ENCODE measurements at places on chromosomes 3 and 15.
A peak's percentile ranks its signal among the peaks of the same experiment; 100 is the strongest.

DNA sequence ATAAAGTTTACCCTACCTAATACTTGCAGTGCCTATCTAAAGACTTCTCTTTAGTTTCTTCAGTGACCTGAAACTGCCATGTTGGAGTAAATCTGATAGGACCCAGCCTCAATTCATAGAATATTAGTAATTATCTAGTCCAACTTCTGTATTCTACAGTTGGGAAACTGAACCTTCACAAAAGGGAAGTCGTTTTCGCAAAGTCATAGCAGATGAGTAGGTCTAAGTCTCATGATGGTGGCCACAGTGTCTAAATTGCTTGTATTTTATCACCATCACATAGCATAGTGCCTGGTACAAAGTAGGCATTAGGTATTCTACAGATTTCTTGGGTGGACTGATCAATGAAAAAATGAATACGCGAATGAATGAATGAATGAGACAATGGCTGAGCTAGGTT, 8.4 kb downstream of the GMNC start:
- DNase-seq: no peak

DNA sequence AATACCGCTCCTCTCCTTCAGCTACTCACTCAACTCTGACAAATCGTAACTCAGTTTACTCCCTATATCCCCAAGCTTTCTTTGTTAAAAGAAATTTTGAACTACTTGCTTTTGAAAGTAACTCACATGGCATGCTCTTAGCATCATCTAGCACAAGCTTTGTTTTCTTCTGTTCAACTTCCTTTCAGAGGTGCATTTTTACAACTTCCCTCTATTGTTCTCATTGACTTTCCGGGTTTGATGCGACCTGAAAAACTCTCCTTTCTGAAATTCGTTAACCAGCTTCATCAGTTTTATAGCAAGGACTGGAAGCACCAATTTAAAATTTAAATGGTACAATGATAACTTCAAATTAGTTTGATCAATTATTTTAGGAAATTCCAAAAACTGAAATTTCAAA, 629.5 kb upstream of the TGFBR2 start:
- DNase-seq: no peak

- DNase-seq: no peak
Measured at GRCh38 chr3:13501056-13501455, 20.9 kb downstream of the HDAC11 start.

GRCh38 chr3:52670621-52671521, 14.8 kb downstream of the PBRM1 start:
- DNase-seq: peak; percentile 100

DNA sequence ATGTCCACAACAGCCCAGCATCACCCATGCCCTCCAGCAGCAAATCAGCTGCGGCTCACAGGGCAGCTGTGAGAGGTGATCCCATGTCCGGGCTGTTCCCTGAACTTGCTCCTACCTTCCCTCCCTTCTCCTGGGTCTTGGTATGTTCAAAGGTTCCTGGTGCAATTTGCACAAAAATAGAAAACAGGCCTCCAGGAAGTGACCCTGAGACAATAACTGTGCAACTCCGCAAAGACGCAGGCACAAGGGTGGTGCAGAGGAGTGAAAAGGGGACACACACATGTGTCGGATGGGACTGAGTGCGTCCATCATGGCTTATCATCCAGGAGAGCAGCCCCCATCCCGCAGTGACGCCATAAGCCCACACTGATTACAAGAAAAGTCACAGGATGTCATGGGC, 16.3 kb downstream of the PLXND1 start:
- DNase-seq: no peak

- DNase-seq: no peak
Measured at GRCh38 chr3:123832692-123833397, 51.3 kb downstream of the MYLK start.

DNA sequence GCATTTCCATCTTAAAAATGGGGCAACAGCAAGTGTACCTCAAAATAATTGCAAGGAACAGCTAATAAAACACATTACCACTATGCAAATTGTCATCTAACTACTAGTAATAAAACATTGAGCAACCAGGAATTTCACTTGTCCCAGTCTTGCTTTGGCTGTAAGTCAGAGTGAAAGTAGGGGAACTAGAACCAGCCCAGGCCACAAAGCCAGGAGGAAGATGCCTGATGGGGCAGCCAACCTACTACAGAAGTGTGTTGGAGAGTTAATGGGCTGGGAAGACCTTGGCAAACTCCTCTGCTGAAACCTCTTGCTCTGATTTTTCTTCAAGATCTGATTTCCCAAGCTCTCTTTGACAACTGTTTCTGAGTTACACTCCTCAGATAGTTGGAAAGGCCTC, 40.2 kb upstream of the LPP start:
- DNase-seq: no peak

- DNase-seq: peak; percentile 11
Measured at GRCh38 chr3:22887664-22888291, 315.3 kb upstream of the UBE2E2 start.

- no peak for DNase-seq
Measured at GRCh38 chr3:153952091-153952490, 169.1 kb upstream of the ARHGEF26 start.

DNA sequence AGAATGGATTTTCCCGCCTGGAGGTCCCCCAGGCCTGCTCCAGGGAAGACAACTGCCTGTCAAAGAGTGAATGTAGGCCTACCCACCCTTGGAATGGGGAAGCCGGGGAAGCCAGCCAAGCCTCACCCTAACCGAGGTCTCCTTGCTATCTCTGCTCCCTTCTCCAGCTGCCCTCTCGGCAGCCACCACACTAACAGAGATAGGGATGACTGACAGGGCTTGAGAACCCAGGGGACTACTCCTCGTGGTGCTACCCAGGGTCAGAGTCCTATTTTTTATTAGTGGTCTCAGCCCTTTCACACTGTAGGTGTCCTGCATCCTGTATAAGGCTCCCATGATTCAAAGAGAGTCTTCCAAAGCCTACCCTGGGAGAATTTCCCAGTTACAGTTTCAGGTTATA, 160.6 kb upstream of the CHRM5 start:
- no peak for DNase-seq

DNA sequence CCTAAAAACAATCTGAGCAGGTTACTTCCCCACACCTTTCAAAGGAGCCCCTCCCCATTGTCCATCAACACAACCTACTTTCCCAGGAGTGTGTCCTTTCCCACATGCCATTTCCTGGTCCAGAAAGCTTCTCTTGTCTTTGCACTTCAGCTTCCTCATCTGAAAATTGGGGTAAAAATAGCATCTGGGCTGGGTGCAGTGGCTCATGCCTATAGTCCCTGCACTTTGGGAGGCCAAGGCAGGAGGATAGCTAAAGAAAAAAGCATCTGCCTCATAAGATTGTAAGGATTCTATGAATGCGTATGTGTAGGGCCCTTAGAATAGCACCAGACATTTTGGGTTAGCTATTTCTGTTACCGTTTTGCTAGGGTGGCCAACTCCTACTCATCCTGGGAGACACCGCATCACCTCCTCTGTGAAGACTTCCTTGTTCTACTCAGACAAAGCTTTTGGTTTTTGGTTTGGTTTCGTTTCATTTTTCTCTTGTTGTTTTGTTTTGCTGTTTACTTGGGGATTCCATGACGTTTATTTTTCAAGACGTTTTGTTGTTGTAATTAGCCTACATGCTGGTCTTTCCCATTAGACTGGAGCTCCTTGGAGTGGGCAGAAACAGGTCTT, 224.4 kb upstream of the TLE3 start:
- no peak for DNase-seq

- DNase-seq: peak; percentile 50
Measured at GRCh38 chr3:33687406-33688010, 30.5 kb downstream of the CLASP2 start.

- DNase-seq: peak; percentile 46
Measured at GRCh38 chr3:17412950-17413530, 329.4 kb downstream of the TBC1D5 start.

DNA sequence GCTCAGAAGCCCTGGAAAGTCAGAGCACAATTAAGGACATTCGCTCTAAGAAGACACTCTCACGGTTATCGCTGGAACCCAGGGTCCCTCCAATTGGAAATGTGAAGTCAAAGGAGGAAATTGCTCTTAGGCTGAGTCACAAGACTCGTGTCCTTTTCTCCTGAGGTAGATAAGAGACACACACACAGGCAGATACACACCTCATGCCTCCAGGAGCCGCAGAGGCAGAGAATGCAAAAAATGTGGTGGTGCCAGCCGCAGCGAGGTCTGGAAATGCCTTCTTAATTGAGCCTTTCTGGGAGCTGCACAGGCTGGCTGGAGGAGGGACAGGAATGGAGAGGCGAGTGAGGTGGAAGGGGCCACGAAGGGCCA, 189.3 kb downstream of the OPA1 start:
- DNase-seq: no peak

GRCh38 chr3:12541625-12542024, 3.7 kb downstream of the MKRN2OS start:
- DNase-seq: no peak

- peak; percentile 71 for DNase-seq
Measured at GRCh38 chr15:60760646-60761504, 281.9 kb upstream of the ICE2 start.

DNA sequence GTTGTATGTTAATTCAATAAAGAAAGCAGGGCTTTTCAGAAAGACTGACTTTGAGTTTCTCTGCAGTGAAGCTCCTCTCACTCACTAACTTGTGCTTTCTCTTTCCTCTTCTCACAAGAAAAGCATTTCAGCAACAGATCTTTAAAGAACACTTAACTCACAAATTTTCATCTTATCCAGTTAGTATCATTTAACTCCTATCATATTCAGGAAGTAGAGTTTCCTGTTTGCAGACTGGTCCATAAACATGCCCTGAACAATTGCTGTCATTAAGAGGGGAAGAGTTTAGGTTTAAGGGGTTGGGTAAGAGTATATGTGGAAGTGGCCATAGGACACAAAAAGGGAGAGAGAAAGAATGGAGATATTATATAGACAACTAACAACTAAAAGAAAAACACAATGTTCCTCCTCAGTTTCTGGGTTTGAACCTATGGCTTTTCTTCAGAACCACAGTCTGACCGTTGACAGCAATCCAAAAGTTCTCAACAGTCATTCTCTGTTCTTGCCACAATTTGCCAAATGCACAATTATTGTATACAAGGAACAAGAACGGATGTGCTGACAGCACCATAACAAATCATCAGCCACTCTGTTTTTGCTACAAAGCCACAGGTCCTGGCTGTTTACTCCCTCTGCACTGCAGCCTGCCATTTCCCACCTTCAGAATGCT, 63.9 kb downstream of the CHAC1 start:
- DNase-seq: no peak

GRCh38 chr3:33914731-33915379, 116.4 kb downstream of the PDCD6IP start:
- no peak for DNase-seq

GRCh38 chr3:177144922-177145321, 52.4 kb downstream of the TBL1XR1 start:
- no peak for DNase-seq

DNA sequence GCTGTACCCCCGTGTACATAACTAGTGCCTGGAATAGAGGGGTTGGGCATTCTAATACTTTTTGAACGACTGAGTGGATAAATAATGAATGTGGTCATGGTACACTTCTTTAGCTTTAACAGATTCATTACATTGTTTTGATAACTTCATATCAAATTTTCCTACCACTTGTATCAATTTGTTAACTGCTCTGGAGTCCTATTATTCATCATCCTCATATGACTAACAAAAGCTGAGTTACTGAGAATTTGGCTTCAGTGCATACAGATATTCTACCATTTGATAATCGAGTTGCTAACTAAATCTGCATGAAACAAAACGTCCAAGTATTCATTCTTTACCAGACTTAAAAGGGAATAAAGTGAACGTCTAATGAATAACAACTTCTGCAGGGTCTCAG, 31.7 kb downstream of the FRMD5 start:
- DNase-seq: peak; percentile 31

DNA sequence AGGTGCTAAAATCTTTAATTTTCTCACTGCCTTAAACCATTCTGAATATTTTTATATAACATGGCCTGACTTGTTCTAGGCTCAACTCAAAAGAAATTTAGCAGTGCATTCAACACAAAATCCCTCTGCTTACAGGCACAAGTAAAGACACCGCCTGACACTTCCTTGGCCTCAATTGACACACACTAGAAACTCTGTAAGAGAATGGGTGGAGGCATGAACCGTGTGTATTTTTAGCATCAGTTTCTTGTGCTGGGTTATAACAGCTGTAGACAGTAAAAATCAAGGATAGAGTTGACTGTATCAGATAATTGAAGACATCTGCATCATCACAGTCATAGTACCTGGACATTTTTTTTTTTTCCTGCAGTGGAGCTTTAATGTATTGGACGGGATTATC, 54.3 kb downstream of the SLC9A9 start:
- peak; percentile 40 for DNase-seq

- DNase-seq: no peak
Measured at GRCh38 chr3:152288681-152289080, 20.0 kb downstream of the MBNL1 start.

DNA sequence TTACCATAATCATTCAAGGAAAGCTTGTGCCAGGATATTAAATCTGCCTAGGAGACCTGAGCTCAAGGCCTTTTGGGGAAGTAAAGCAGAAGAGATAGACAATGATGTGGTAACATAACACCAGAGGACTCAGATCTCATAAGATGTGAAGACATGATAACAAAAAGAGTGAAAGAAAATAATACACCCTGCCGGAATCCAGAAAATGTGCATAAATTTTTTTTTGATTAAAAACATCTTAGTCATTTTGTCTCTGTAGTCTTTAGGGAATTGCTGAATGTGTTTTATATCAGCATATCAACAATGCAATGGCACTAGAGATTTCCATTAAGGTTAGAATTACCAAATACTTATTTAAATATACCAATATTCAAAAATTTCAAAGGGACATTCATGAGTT, 326.8 kb upstream of the ROBO1 start:
- peak; percentile 6 for DNase-seq

DNA sequence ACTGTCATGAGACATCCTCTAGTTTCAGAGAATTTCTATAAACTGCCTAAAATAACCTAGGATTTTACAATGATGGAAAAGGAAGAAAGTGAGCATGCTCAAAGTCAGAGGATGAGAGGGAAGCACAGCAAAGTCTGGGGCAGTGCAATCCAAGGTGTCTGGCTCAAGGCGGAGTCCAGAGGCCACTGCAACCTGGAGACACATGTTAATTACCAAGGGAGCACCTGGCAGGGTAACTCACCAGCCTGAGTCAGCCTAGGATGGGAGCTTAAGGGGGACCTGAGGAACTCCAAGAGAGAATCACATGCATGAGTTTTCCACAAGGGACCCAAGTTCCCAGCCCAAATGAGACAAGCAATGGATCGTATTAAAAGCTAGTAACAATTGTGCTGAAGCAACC, 49.8 kb downstream of the PLD1 start:
- DNase-seq: no peak

DNA sequence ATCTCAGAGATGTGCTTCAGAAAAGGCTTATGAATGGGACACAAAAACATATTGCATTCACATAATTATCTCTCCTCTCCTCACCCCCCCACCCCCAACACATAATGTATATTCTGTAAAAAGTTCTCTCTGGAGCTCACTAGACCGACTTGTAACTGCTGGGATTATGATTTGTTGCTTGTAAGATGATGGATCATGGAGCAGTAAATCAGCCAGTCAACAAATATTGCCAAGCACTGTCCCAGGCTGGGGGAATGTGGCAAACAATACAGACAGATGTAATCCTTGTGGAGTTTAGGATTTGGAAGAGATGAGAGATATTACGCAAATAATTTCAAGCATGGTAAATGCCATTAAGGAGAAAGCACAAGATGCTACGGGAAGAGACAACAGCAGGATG, 114.8 kb downstream of the PEX5L start:
- no peak for DNase-seq
